ENCODE measurements at places on chromosomes 11 and 22.

GRCh38 chr22:37023743-37024338, 4.3 kb downstream of the MPST start:
- DNase-seq = no peak

GRCh38 chr11:12235947-12236743, 125.8 kb downstream of the MICAL2 start:
- peak; percentile 45 for DNase-seq

DNA sequence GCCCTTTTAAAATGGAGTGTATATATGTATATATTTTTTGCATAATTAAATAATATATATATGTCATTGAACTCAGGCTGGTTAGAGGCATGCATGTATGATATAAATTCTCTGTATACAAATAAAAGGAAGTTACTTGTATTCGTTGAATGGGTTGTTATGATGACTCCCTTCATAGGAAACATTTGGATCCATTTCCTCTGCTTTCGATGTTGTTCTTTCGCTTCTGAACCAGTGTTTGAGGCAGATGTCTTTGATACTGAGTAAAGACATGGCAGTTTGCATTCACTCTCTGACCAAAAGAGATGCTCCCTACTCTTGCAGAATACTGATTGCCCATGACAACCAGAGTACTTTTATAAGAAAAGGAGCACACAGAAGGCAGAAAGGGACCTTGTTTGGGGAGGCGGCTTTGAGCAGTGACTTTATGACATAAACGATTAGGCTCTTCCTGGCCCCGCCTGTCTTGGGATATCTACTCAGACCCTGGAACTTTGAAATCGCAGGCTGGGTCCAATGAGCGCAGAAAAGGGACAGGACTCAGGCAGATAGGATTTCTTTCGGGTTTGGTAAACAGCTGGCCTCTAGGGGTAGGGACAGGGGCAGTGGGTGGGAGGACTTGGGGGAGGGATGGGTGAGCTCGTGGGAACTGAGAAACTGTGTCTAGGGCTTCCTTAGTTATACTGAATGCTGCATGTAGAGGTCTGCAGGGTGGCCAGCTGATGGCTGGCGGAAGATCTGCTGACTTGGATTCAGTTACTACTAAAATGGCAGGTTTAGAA, 23.2 kb downstream of the TIMP3 start:
- no peak for DNase-seq

- peak; percentile 12 for DNase-seq
These were observed 98.5 kb upstream of the CSNK2A3 start for GRCh38 chr11:11451501-11452005.

GRCh38 chr11:120168108-120168959, 30.4 kb upstream of the TRIM29 start:
- no peak for DNase-seq

DNA sequence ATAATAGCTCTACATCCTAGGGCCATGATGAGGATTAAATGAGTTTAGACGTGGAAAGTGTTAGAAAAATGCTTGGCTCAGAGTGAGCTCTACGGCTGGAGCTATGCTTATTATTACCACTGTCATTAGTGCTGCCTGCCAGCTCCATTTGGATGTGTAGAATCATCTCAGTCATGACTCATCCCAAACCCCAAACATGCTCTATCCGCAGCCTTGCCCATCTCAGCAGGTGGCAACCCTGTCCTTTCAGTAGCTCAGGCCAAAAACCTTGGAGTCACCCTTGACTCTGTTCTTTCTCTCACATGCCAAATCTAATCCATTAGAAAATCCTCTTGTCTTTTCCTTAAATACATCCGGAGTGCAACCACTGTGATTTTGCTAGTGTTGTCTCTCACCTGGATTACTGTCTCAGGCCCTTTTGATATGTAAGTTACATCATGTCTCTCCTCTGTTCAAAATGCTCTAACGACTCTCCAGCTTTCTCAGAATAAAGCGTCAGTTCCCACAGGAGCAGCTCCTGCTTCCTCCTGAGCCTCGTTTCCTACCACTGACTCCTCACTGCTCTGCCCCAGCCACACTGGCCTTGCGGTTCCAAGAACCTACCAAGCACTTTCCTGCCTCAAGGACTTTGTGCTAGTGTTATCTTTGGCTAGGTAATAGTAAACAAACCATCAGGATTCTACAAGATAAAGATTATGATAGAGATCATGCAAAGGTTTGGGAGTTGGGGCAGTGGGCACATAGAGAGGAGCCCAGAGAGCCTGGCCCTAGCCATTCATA, 10.5 kb upstream of the CHRM1 start:
- peak; percentile 80 for DNase-seq

DNA sequence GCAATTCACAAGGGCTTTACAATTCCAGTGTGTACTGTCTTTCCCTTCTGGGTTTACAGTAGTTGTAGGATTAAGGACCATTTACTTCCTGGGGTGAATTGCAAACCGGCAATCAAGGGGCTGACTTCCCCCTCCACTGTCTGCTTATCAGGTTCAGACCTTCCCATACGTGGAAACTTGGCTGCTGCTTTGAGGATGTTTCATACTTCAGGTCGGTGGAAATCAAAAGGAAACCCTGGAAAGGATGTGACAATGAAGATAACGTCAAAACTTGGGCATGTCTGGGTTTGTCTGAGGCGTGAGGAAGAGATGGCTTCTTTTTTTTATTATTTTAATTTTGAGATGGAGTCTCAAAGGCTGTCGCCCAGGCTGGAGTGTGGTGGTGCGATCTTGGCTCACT, 2.1 kb upstream of the RTCB start:
- DNase-seq = no peak

- no peak for DNase-seq
These were observed 67.2 kb downstream of the SGSM1 start for GRCh38 chr22:24873226-24873625.

Measured in H54 (cell line).